ENCODE measurements at places on chromosomes 2 and 18. TPM values are rescaled to one million over a fixed set of nuclear protein-coding genes. Genes with fewer than 3 reads are reported as not detected.

The FOXI3 gene
- total RNA-seq: not detected

The TCF23 gene
- not detected for total RNA-seq

The GALR1 gene
- total RNA-seq: not detected

The RAB27B gene
- 0.42 TPM for total RNA-seq

The GLI2 gene
- not detected for total RNA-seq

The ACTG2 gene
- total RNA-seq: not detected

The MC5R gene
- not detected for total RNA-seq

The ST8SIA5 gene
- not detected for total RNA-seq

The CRYGC gene
- not detected for total RNA-seq

The RAMP1 gene
- total RNA-seq: 0.63 TPM

The DQX1 gene
- 0.75 TPM for total RNA-seq

The CIB4 gene
- total RNA-seq: not detected

The SPATA3 gene
- total RNA-seq: 0.44 TPM

The TTLL4 gene
- 43.3 TPM for total RNA-seq

The MEP1B gene
- not detected for total RNA-seq

The FARSB gene
- total RNA-seq: 62.6 TPM

The MCFD2 gene
- 38.8 TPM for total RNA-seq

The DUSP11 gene
- total RNA-seq: 32.1 TPM

The THSD7B gene
- not detected for total RNA-seq

The OBSL1 gene
- 0.99 TPM for total RNA-seq

The DLX2 gene
- not detected for total RNA-seq

The SH2D6 gene
- total RNA-seq: 0.88 TPM

The IL1RL2 gene
- total RNA-seq: 0.06 TPM

The ATOH8 gene
- not detected for total RNA-seq

The BMP10 gene
- not detected for total RNA-seq

The VSNL1 gene
- total RNA-seq: not detected

The FAM228A gene
- not detected for total RNA-seq

The CD8A gene
- 433 TPM for total RNA-seq

The SF3B6 gene
- total RNA-seq: 147 TPM
